ENCODE measurements at places on chromosomes 4 and X.

DNA sequence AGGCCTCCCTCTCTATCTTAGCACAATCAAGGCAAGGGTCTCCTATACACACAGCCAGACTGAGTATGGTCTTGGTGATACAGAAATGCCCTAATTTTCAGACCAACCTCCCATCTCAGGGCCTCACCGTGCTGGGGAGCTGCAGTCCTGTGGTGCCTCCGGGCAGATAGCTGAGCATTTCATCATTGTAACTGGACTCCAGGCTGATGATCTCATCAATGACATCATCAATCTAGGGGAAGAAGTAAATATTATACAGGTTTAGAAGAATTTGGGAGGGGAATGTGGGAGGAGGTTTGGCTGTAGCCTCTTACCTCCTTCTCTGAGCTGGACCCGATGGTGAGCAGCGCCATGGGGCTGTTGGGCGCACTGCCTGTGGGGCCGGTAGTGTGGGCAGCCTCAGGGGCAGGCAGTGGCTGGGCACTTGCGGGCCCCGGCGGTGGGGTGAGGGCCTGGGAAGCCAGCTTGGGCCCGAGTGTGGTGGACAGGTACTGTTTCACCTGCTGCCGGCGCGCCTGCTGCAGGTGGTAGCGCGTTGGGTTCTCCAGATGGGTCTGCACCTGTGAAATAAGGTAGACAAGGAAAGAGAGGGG, 5.2 kb downstream of the TFE3 start:
- DNase-seq: no peak

GRCh38 chr4:81490403-81491160, 18.9 kb upstream of the RASGEF1B start:
- no peak for DNase-seq

DNA sequence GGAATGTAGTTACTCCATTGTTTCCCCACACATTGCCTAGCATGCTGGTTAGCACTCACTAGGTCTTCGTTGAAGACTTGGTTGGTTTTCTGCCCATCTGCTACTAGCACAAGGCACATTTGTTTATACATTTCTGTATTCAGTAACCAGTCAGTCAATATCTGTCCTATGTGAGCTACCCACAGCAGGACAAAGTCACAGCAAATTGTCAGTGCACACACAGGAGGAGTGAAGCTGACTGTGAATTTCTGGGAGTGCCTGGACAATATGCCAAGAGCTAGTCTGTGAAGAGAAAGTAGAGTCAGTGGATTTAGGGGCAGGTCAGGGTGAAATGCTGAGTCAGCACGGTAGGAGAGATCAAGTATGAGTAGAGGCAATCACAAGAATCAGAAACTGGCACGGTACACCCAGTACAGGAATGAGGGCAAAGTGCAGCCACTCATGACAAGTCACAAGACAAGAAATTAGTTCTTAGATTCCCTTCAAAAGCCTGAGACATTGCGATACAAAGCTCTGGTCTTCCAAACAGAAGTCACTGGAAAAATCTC, 1049.8 kb upstream of the POU3F4 start:
- no peak for DNase-seq

DNA sequence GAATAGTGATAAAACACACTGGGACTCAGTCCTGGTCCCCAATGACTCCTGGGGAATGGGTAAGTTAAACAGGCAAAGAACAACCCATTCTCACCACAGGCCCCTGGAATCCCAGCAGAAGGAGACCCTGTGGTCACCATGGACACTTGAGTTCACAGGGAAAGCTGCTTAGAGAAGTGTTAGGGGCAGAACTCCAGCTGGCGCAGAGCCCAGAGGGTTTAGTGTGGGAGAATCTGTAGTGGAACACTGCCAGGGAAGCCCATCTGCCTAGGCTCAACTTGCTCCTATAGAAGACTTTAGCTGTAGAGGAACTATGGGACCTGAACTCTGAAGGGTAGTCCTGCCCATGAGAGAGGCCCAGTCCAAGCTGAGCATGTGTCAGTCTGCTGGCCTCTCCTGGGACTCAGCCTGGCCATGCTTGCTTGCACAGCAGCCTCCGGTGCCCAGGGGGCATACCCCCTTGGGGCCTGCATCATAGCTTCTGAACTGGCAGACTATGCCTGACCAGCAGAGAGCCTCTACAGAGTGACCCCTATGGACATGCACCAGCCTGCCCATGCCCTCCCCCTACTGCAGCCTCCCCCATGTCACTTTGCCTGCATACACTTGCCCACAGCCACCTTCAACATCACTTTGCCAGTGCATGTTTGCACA, 343.5 kb downstream of the IDS start:
- no peak for DNase-seq

DNA sequence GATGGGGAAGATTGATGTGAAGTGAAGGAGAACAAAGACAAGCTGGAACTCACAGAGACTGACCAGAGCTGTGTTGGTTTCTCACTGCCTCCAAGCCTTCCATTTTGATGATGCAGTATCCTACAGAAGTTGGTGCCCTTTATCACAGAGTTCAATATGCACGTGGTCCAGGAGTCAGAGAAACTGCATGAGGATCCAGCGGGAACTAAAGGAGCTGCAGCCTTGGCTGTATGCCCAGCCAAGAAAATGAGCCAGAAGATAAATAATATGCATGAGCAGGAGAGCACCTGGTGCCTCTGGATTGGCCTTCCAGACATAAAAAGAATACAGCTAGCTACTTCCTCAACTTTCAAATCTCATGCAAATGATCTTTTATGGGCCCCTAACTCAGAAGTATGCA, 44.3 kb upstream of the DCLK2 start:
- DNase-seq: no peak

GRCh38 chr4:162683659-162684370, 482.9 kb downstream of the NAF1 start:
- DNase-seq: no peak

DNA sequence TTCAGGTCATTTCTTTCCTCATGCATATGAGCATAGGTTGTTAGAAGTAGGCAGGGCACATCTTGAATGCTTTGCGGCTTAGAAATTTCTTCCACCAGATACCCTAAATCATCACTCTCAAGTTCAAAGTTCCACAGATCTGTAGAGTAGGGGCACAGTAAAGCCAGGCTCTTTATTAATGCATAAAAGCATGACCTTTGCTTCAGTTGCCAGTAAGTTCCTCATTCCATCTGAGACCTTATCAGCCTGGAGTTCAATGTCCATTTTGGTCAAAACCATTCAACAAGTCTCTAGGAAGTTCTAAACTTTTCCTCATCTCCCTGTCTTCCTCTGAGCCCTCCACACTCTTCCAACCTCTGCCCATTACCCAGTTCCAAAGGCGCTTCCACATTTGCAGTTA, 77.7 kb downstream of the MAP9 start:
- DNase-seq: no peak

- peak; percentile 74 for DNase-seq
Measured at GRCh38 chrX:102712216-102712966, at the start of gene GPRASP2. GPRASP2 (plus strand) TSS chrX:102712448; CDS start chrX:102714870, 2,422 bp downstream.

DNA sequence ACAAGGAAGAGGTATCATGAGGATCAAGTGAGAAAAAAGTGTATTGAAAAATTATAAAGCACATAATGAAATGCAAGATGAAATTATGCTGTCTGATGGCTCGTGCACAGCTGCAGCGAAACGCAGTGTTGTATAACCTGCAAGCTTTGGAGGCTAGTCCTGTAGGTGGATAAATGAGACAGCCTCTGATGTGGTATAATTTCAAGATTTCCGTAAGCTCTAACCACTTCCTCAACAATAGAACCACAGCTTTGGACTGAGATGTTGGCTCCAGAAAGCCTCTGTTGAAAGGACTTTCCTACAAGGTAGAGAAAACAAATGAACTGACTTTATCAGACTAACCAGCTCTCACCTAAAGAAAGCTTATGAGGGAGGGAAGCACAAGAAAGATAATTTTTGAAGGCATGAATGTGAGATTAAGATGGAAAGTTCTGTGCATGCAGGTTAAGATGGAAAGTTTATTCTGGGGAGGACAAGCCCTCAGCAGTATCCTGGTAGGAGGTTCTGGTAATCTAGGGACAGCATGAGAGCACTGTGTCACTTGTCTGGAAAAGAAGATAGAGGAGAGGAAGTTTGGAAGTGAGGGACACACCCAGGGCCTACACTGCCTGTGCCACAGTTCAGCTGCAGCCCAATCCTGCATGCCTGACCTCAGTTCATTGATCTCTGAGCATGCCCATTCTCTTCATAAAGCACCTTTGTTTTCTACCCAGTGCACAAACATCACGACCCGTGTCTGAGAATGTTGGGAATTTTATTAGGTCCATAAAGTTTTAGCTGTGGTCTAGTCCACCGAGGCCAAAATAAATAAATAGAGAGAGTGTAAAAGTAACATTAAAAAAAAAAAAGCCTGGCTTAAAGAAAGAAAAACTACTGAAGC, 161.5 kb upstream of the SFRP2 start:
- no peak for DNase-seq

DNA sequence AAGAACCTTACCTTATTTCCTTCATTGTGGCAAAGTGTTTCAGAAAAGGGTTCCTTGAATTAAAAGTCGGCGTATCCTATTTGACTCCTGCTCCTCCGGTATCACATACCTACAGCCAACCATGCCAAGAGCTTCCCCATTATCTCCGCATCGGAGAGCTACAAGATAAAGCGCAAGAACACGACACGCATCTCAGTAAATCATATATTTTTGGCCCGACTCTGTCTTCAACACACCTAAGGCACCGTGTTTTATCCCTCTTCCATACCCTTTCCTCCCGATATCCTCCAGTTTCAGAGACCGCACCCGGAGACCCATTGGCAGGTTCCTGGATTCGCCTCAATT, 497 bp upstream of the THAP9 start:
- DNase-seq: no peak

DNA sequence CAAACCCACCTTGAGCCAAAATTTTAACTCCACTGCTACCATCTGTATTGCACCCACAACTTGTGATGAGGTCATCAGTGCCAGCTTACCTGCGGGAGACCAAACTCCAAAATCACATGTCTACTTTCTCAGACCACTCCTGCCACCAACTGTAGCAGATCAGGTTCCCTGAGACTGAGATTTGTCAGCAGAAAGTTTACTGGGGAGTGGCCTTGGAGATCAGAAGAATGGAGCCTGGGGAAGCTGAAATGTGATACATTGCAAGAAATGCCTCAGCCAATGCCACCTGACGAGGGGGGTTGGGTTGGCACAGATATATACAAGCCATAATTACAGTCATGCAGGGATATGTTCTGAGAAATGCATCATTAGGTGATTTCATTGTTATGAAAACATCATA, 19.1 kb downstream of the HAUS3 start:
- no peak for DNase-seq

- DNase-seq: no peak
Measured at GRCh38 chrX:47643926-47644325, 6.4 kb downstream of the ELK1 start.

- DNase-seq: peak; percentile 72
Measured at GRCh38 chr4:2932951-2933565, 30.1 kb downstream of the NOP14 start.

DNA sequence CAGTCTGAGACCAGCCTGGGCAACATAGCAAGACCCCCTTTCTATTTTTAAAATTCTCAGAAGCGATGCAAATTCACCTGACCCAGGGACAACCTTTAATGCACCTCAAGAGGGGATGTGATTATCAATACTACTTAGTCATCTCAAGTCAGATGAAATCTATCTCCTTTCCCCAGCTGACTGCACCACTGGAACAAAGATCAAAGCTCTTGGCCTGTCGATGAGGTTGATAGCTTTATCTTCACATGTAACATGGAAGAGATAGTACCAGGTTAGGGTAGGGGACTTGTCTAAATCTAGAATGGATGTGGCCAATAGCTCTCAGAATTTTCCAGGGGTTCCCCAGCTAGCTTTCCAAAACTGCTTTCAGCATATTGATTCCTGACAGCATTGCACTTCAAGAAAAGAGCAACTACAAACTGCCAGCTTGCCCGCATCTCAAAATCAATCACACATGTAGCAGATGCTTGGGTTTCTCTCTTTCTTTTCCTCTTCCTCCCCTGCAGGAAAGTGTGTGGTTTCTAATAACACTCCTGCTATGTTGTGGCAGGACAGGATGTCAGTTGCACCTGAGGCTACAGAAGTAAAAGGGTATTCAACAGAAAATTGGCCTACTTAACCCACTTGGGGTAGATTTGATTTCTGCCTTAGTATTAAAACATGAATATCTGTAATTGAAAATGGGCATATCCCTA, 12.2 kb upstream of the TMEM164 start:
- no peak for DNase-seq

- no peak for DNase-seq
Measured at GRCh38 chr4:113603911-113604310, 157.6 kb downstream of the CAMK2D start.

GRCh38 chr4:122842984-122843531, 16.4 kb downstream of the FGF2 start:
- DNase-seq: peak; percentile 26

DNA sequence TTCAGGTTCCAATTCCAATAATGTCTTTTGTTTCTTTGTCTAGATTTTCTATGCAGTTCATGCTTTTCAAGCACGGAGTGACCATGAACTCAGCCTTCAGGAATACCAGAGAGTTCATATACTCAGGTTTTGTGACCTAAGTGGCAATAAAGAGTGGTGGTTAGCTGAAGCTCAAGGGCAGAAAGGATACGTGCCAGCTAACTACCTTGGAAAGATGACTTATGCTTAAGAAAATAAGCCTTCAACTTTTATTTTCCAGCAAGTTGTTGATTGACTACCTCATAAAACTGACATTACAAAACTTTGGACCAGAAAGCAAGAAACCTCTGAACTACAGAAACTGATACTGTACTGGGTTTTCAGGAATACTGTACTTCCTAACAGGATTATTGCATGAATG, 30.8 kb downstream of the INTS12 start:
- DNase-seq: no peak

GRCh38 chr4:77040270-77040669, 35.5 kb downstream of the CCNI start:
- no peak for DNase-seq

GRCh38 chrX:23732704-23733103, 10.4 kb downstream of the ACOT9 start:
- no peak for DNase-seq

- no peak for DNase-seq
Measured at GRCh38 chrX:74351760-74352159, 47.8 kb downstream of the ZCCHC13 start.

DNA sequence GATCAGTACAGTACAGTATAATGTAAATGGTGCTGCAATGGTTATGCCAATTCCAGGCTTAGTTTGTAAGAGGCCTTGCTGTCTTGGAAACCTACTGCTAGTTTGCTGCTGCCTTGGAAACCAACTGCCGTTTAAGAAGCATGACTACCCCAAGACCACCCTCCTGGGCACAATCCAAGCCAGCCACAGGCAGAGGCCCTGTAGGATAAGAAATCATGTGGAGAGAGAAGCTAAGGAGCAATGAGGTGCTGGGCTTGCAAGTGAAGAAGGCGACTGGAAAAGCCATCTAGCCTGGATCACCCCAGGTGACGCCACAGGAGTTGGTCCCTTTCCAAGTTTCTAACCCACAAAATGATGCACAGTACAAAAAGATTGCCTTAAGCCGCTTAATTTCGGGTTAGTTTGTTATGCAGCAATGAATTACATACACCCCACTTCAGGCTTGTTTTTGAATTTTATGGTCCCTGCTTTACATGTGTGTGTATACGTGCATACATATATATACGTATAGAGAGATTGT, 16.9 kb downstream of the ZFP42 start:
- DNase-seq: no peak

Data from SK-N-SH (cell line).